Chondrocyte (in vitro differentiated cells): ENCODE measurements at places on chromosomes 7 and 10.
A peak's percentile ranks its signal among the peaks of the same experiment; 100 is the strongest.

GRCh38 chr7:7869651-7870050 is 98.9 kb upstream of the GLCCI1 start:
- H3K27me3 ChIP-seq, result no peaks in the 10 kb centered on the region
- peaks cover 7% of the 10 kb centered on the region for H3K36me3 ChIP-seq
- H3K4me3 ChIP-seq, result no peak overlapping the region
- no peak for DNase-seq
- no peaks in the 10 kb centered on the region for H3K4me1 ChIP-seq
- H3K27ac ChIP-seq, result no peak overlapping the region

DNA sequence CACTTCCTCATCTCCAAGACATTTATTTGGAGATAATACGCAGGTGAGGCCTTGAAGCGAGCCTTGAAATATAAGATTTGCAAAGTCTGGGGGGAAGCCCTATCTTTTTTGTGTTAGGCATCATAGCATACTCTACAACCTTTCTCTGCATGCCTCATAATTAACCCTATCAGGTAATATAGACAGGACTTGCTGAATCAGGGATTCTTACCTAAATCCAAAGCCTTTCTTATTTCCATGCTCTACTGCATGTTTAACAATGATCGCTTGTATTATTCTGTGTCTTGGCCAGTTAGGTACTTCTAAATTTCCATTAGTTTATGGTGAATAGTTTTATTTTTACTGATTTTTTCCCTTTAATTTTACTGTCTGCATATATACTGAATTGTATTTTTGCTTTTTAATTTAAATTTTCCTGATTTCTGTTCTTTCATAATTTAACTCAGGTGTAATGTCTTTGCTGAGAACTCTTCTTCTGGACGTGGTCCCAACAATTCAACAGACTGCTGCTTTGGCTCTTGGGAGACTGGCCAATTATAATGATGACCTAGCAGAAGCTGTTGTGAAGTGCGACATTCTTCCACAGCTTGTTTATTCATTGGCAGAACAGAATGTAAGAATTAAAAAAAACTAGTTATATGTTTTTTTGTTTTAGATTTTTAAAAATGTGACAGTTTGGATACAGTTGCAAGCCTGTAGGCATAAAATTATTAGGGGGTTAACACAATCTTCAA is 19.3 kb downstream of the SPAG6 start:
- H3K27me3 ChIP-seq, result no peaks in the 10 kb centered on the region
- no peaks in the 10 kb centered on the region for H3K4me1 ChIP-seq
- no peaks in the 10 kb centered on the region for H3K36me3 ChIP-seq
- no peak overlapping the region for H3K4me3 ChIP-seq

- H3K27ac ChIP-seq, result no peak overlapping the region
- no peak overlapping the region for H3K4me3 ChIP-seq
- H3K27me3 ChIP-seq, result peaks cover 3% of the 10 kb centered on the region
- no peak for DNase-seq
- peaks cover 10% of the 10 kb centered on the region for H3K36me3 ChIP-seq
Measured at GRCh38 chr7:116188-116981, 76.0 kb upstream of the FAM20C start.

- no peaks in the 10 kb centered on the region for H3K36me3 ChIP-seq
- no peak overlapping the region for H3K4me3 ChIP-seq
- no peak overlapping the region for H3K27ac ChIP-seq
- peaks cover 10% of the 10 kb centered on the region for H3K27me3 ChIP-seq
- no peak for DNase-seq
Measured at GRCh38 chr7:120079704-120080103, 193.3 kb upstream of the KCND2 start.

GRCh38 chr7:148772297-148773089 is 73.8 kb downstream of the CUL1 start:
- DNase-seq, result no peak
- no peaks in the 10 kb centered on the region for H3K27me3 ChIP-seq
- H3K36me3 ChIP-seq, result peaks cover 13% of the 10 kb centered on the region
- no peak overlapping the region for H3K4me3 ChIP-seq
- peak overlapping the region; percentile 81 for H3K27ac ChIP-seq

DNA sequence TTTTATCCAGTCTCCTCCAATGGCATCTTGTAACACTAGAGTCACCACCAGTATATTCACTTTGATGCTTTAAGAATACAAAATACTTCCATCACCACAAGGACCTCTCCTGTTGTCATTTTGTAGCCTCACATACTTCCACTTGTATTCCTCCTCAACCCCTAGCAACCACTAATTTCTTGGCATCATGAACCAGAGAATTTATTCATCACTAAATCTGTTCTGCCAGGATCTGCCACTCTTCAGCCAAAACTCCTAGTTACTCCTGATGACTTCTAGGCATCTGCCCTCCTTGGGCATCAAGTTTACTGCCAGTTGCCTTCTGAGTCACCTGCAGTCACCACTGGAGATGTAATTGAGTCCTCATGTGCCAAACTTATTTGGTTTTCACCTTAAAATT is 906.8 kb downstream of the CNTNAP2 start:
- H3K27me3 ChIP-seq, result no peaks in the 10 kb centered on the region
- DNase-seq, result no peak
- no peak overlapping the region for H3K4me3 ChIP-seq
- no peaks in the 10 kb centered on the region for H3K36me3 ChIP-seq
- H3K27ac ChIP-seq, result no peak overlapping the region
- peaks cover 7% of the 10 kb centered on the region for H3K4me1 ChIP-seq

DNA sequence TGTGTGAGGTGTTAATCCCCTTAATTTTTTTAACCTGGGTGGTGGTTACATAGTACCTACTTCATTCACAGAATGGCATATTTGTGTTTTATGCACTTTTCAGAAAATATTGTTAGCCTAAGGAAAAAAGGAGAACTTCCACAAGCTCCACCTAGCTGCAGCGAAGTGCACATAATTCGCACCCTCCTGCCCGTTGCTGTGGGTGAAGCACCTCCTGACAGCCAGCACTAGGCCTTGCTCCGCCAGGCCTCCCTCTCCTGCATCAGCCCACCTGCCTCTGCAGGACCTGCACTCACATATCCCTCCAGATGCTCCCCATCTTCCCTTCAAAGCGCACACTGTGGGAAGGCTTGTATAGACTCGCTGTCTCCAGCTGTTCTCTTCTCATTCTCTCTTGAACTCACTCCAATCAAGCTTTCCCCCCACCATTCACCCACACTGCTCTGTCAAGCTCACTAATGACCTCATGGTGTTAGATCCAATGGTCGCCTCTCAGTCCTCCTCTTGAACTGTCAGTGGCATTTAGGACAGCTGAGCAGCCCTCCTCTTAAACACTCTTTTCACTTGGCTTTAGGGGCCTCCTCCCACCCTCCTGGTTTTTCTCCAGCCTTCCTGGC is 20.7 kb upstream of the GRID1 start:
- H3K36me3 ChIP-seq, result peaks cover 5% of the 10 kb centered on the region
- DNase-seq, result no peak
- H3K4me1 ChIP-seq, result peaks cover 3% of the 10 kb centered on the region
- no peak overlapping the region for H3K27ac ChIP-seq

- no peaks in the 10 kb centered on the region for H3K27me3 ChIP-seq
- H3K4me3 ChIP-seq, result no peak overlapping the region
- H3K36me3 ChIP-seq, result no peaks in the 10 kb centered on the region
- peaks cover 23% of the 10 kb centered on the region for H3K4me1 ChIP-seq
Measured at GRCh38 chr7:42108803-42109528, 128.0 kb downstream of the GLI3 start.

- H3K27me3 ChIP-seq, result no peaks in the 10 kb centered on the region
- DNase-seq, result no peak
- H3K4me1 ChIP-seq, result peaks cover 3% of the 10 kb centered on the region
- no peak overlapping the region for H3K27ac ChIP-seq
- peaks cover 33% of the 10 kb centered on the region for H3K36me3 ChIP-seq
Measured at GRCh38 chr7:102104245-102104644, 182.4 kb upstream of the SH2B2 start.

DNA sequence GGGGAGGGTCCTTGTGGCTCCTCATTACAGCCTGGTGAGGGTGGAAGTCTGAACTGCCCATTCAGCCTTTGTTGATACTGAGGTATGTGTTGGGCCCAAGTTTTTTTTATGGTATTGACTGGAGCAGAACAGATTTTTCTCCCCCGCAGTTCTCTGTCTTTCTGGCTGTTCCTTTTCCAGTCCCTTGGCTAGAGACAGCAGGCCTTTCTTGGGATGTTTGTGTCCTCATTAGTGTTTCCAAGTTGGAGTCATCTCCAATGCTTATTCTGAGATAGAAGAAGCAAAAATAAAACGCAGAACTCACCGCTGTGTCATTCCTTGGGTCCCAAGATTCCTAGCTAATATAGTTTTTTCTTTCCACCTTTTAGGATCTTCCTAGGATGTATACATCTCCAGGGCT is 193.3 kb downstream of the RAMP3 start:
- DNase-seq, result no peak
- H3K27ac ChIP-seq, result no peak overlapping the region
- H3K4me3 ChIP-seq, result no peak overlapping the region
- H3K27me3 ChIP-seq, result peaks cover 6% of the 10 kb centered on the region
- no peaks in the 10 kb centered on the region for H3K4me1 ChIP-seq
- H3K36me3 ChIP-seq, result no peaks in the 10 kb centered on the region

- H3K4me1 ChIP-seq, result peaks cover 63% of the 10 kb centered on the region
- DNase-seq, result no peak
- H3K27ac ChIP-seq, result no peak overlapping the region
Measured at GRCh38 chr10:86770412-86770960, 14.1 kb downstream of the BMPR1A start.

DNA sequence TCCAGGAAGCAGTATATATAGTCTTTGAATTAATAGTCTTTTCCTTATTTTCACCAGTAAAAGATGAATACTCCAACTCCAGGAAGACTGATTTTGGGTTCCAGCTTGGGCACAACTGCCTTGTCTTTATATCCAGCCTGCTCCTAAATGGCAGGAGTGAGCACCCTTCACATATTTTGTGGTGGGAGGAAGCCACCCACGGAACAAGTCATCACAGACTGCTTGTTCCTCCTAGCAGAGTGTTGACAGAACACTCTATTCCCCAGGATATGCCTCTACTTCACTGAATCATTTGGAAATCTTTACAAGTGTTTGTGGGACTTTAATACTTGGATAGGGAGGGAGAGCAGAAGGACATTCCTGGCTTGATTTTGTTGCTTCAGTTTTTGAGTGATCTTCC is 31.7 kb downstream of the ITPRID1 start:
- no peaks in the 10 kb centered on the region for H3K36me3 ChIP-seq
- no peak overlapping the region for H3K27ac ChIP-seq
- H3K4me3 ChIP-seq, result no peak overlapping the region
- H3K4me1 ChIP-seq, result no peaks in the 10 kb centered on the region

DNA sequence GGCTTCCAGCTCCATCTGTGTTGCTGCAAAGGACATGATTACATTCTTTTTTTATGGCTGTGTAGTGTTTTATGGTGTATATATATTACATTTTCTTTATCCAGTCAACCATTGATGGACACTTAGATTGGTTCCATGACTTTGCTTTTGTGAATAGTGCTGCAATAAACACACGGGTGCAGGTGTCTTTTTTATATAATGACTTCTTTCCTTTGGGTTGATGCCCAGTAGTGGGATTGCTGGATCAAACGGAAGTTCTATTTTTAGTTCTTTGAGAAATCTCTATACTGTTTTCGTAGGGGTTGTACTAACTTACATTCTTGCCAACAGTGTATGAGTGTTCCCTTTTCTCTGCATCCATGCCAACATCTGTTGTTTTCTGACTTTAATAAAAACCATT is 189.7 kb downstream of the ACTR3B start:
- H3K4me3 ChIP-seq, result no peak overlapping the region
- H3K4me1 ChIP-seq, result no peaks in the 10 kb centered on the region
- H3K27me3 ChIP-seq, result peaks cover 7% of the 10 kb centered on the region
- no peak overlapping the region for H3K27ac ChIP-seq
- DNase-seq, result no peak
- no peaks in the 10 kb centered on the region for H3K36me3 ChIP-seq

DNA sequence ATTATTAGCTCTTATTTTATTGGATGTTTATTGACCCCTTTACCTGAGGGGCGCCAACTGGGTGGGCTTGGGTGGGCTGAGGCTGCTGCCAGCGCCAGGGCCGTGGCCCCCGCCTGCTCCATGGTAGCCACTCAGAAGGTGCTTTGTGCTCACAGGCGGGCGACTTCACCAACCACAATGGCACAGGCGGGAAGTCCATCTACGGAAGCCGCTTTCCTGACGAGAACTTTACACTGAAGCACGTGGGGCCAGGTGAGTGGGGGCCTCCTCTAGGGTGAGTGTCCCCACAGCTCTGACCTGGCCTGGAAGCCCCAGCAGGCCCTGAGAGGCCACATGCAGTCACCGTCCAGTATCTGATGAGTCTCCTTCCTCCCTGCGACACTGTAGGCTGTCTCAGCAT is 4.1 kb downstream of the PPIF start:
- no peak for DNase-seq
- no peaks in the 10 kb centered on the region for H3K27me3 ChIP-seq
- peaks cover 33% of the 10 kb centered on the region for H3K36me3 ChIP-seq
- no peak overlapping the region for H3K4me3 ChIP-seq

DNA sequence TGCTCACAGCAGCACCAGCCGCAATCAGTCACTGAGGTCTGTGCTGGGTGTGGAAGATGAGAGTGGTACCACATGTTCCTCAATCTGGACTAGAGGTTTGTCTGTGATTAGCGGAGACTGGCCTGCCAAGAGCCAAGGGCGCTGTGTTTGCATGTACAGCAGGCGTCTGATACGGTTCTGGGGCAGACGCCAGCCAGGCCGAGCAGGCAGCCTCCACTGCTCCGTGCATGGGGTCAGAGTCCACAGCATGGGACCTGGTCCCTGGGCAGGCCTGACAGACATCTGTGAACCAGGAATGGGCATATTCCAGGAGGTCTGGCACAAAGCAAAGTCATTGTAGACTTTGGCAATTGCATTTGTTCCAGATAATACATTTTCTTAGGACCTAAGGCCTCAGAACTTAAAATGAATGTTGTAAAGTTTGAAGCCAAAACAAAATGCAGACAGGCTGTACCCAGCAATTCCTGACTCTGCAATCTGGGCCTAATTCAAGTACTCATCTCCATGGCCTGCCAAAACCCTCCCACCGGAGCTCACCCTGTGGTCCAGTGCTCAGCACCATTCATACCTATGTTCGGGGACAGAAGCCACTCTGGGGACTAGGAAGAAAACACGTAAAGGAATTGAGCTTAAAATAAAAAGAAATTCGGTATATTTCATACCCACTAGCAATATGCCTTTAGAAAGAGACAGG is 50.0 kb upstream of the FAM20C start:
- H3K36me3 ChIP-seq, result peaks cover 2% of the 10 kb centered on the region
- no peak overlapping the region for H3K27ac ChIP-seq
- DNase-seq, result no peak
- H3K27me3 ChIP-seq, result peaks cover 3% of the 10 kb centered on the region
- H3K4me1 ChIP-seq, result no peaks in the 10 kb centered on the region
- H3K4me3 ChIP-seq, result no peak overlapping the region

DNA sequence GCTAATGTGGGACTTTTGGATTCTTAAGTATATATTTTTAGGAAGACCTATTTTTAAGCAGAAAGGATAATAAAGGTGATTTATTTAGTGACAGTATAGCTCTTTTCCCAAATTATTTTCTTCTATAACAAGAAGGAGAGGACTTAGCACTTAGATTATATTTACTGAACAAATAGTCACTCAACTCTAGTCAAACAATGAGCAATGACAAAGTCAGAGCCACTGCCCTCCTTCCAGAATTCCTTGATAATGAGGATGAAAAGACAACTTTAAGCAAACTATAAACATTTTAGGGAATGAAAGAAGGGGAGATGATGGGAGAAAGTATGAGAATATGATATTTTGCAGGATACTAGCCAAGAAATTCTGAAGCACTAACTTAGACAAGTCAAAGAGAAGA is 293.5 kb upstream of the YAE1 start:
- no peaks in the 10 kb centered on the region for H3K27me3 ChIP-seq
- no peak for DNase-seq
- no peaks in the 10 kb centered on the region for H3K36me3 ChIP-seq
- H3K4me3 ChIP-seq, result no peak overlapping the region

- DNase-seq, result no peak
- no peak overlapping the region for H3K27ac ChIP-seq
- peaks cover 20% of the 10 kb centered on the region for H3K27me3 ChIP-seq
- H3K4me1 ChIP-seq, result no peaks in the 10 kb centered on the region
Measured at GRCh38 chr7:131124001-131124629, 203.6 kb upstream of the MKLN1 start.
